ENCODE measurements at places on chromosomes 5 and 9. TPM values are rescaled to one million over a fixed set of nuclear protein-coding genes. Genes with fewer than 3 reads are reported as not detected.

DNA sequence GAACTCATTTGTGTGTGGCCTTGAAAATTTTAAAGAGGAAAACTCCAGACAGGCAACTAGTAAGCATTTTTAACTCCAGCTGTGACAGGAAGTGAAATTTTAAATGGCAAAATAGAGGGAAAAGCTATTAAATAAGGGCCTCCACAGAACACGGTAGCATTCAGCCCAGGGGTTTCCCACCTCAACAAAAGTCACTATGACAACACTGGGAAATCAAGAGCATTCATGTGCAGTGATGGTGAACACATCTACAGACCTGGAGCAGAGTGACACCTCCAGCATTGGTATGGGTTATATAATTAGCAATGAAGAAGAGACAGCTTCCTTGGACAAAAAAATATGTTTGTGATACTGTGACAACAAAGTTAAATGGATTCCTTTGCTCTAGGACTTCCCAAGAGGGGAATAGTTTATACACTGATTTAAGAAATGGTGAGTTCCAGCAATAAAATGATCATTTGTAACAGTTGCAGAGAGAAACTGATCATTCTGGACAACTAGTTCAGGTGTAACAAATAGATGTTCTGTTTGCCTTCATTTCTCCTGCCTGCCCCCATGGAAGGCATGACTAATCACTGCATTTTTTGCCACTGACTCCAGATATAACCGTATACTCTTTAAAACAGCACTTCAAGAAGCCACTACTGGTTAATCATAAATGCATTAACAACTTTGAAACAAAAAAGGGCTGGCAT lies 93.3 kb upstream of the SLC44A1 start:
- DNase-seq = peak; percentile 10

DNA sequence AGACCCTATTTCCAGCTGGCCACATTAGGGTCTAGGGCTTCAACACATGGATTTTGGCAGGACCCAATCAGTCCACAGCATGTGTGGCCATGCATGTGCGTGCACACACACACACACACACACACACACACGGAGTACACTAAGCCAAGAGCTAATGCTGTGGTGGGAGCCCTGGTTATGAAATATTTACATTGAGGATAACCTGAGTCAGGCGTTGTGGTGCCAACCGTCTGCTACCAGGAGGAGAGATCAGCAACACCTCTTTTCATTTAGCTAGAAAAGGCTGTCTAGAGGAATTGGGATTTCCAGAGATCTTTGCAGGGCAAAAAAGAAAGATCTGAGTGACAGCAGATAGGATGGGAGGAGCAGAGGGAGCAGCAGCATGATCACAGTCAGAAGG lies 141.5 kb downstream of the TRPM3 start:
- DNase-seq = no peak

GRCh38 chr5:11620172-11620571 lies 284.1 kb downstream of the CTNND2 start:
- no peak for DNase-seq

DNA sequence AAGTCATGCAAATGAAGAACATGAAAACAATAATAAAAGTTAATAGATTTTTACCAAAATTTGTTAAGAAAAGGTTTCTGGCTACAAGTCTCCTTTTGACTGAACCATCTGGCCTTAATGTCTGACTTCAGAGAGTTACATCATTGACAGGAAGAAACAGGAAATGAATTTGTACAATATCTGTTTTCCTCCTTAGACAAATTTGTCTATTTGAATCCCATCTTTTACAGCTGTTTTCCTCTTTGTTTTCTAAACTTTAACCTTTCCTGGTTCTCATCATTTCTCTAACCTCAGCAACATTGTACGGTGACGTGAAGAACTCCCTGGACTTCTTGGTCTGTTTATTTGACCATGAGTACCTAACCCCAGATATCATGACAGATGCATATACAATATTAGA lies 567.5 kb upstream of the RIOK2 start:
- DNase-seq = no peak

DHFR gene
- total RNA-seq = 11.4 TPM

GRCh38 chr5:39570403-39571027 lies 145.7 kb upstream of the DAB2 start:
- no peak for DNase-seq

DNA sequence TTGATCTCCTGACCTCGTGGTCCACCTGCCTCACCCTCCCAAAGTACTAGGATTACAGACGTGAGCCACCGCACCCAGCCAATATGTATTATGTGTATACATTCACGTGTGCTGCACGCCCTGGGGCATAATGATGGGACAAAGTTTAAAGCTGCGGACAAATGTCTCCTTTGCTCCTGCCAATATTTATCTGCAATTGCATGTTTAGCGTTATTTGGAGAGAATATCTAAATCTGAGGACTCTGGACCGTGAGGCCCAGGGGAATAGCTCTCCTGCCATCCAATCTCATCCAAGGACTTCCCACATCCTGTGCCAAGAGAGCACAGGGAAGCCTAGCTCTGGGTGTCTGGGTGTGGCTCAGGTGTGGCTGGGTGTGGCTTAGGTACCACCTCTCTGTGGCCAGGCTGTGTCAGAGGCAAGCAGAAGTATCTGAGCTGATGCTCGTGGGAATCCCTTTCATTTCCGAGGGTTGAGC lies 6.9 kb upstream of the BOD1 start:
- DNase-seq = no peak

- no peak for DNase-seq
These were observed 10.4 kb upstream of the SLC30A5 start for GRCh38 chr5:69083412-69083811.

GRCh38 chr5:156815988-156816599 lies 34.0 kb upstream of the PPP1R2B start:
- DNase-seq = peak; percentile 39

TAF11L11 gene
- total RNA-seq = not detected

DNA sequence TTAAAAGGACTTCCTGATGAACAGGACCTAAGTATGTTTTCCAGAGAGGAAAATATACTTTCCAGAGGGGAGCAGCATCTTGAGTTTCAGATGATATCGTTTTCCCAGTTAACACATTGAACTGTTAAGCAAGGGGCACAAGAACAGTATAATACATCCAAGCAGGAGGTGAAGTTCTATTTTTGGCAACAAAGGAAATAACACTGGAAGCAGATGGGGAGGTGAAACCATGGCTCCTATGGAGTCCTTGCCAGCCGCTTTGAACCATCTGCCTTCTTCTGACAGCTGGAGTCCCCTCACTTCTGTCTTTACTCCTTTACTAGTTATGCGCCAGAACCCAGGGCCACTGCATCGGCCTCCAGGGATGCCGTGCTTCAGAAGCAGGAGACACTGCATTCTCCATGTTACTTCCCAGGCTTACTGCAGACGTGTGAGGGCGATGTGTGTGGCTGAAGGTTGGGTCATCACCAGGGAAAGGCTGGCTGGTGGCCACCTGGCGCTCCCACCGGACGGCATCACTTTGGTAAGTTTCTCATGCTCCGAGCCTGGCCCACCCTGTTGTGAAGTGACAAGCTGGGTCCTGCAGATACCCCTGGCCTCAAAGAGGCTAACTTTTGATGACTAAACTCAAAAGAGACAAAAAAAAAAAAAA lies 77.8 kb downstream of the TTLL11 start:
- DNase-seq = no peak

DNA sequence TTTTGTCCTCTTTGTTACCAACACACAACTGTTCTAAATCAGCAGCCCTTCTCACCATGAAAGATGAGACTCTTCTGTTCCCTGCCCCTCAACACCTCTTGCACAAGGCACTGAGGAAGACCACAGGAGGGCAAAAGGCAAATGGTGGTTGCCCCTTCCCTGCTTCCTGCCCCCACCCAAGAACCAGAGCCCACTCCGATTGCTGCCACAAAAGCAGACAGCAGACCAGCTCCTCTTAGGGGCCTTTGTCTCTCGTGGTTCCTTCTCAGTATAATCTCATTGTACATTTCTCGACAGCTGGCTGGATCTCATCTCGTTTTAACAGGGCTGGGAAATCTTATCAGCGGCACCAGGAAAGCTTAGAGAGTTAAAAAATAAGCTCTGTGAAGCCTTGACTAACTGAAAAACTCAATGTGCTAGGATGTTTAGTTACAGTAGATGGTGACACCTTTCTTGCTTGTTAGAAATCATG lies 1.1 kb downstream of the MVB12B start:
- DNase-seq = no peak

DNA sequence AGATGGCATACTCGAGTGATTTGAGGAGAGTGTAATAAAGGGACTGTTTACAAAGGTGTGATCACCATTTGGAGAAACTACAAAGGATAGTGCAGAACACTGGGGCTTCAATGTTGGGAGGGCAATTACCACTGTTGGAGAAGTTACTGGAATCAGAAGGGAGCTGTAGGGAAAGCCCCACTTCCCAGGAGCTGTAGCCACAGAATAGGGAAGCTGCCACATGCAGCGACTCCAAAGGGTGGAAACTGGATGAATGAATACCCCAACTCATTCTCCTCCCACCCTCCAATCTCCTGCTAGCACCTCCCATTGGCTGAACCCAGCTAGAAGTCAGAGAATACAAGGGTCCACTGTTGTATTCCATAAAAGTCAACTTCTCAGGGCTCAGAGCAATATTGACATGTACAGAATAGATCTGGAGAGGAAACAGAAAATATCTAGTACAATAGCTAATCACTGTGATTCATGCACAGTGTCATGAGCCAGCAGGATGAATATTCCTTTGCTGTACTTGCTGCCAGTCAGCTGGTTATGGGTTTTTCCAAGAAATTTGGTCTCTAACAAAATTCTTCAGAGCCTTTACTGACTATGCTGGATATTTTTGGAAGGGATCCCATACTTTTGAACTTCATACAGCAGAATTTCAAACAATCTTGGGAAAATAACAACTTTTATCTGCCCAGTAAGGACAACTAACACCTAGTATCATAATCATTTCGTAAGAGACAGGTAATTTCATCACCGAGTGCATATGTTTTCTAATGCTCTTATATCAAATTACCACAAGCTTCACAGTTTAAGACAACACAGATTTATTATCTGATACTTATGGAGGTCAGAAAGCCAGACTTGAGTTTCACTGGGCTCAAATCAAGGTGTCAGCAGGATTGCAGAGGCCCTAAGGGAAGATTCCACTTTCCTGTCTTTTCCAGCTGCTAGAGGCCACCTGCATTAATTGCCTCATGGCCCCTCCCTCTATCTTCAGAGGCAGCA lies 39.6 kb downstream of the PDCD1LG2 start:
- DNase-seq = no peak

DNA sequence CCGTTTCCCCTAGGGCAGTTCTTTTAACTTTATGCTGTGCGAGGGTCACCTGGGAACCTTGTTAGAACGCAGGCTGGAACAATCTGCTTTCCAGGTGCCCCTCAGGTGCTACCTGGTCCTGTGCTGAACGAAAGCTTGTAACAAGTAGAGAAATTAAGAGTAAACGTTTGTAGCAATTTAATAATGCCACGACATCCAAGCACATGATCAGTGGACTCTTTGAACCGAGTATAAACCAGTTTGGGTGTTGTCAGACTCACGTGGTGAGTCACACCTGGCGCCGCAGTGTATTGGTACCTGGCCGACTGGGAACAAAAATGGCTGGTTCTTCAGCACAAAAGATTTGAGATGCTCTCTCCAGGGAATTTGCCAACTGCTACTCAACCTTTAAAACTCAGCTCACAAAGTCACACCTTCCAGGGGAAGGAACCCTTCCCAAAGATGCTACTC lies 926 bp upstream of the MYO10 start:
- peak; percentile 54 for DNase-seq

GRCh38 chr5:168881427-168882149 lies 302.4 kb upstream of the PANK3 start:
- peak; percentile 57 for DNase-seq

- DNase-seq = no peak
These were observed 155.4 kb downstream of the FSTL4 start for GRCh38 chr5:133456933-133457402.

LHX3 gene
- total RNA-seq = not detected

CD274 gene
- total RNA-seq = 3.6 TPM

Data from thyroid gland (tissue), 4 donors.